ENCODE measurements at places on chromosomes 1 and 21.

GRCh38 chr1:6239950-6240768 lies 3.8 kb upstream of the HES3 start:
- DNase-seq, result no peak

- no peak for DNase-seq
These were observed 240.5 kb downstream of the RPS6KC1 start for GRCh38 chr1:213291526-213291925.

DNA sequence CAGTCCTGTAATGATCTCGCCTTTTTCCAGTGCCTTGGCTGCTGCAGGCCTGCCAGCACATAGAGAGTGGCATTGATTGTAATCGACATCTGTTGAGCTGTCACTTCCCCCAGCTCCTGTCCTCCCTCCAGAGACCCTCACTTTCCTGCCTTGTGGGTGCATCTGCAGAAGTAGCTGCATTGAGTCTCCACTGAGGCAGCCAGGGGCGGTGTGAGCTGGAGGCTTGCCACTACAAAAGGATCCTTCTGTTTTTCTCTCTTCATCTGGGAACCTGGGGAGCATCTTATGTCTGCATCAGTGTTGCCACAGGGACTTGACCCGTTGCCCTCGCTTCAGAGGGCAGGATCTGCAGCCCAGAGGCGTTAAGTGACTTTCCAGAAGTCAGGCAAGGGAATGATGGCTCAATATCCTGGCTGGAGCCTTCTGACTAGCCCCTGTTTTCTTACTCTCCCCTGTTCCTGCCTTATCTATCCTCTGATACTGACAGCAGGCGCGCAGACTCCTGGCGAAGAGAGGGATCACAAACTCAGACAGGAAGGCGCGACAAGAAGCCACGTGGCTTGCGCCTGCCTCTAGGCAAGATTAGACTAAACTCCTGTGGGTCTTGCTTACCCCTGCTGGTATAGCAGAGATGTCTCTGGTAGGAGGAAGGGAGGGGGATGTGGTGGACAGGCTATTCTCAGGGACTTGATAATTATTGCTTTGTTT lies 13.3 kb upstream of the FMOD start:
- no peak for DNase-seq

GRCh38 chr1:205542367-205542766 lies 37.9 kb downstream of the CDK18 start:
- peak; percentile 60 for DNase-seq

DNA sequence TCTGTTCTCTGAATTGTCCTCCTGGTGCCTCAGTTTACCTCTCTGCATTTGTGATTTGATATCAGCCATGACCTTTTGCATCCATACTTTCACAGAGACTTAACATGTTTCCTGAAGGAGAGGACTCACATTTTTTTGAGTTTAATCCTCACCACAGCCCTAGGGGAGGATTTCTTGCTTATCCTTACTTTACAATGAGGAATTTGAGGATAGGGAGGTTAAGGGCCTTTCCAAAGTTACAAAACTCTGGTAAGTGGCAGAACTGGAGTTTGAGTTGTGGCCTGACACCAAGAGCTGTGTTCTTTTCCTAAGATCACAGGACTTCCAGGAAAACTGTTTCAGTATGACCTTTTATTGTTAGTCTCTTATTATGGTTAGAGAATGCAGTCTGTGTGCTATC lies 34.2 kb downstream of the TNFRSF8 start:
- DNase-seq, result no peak

- DNase-seq, result no peak
These were observed at the start of gene CYYR1 for GRCh38 chr21:26572702-26573381. CYYR1 (minus strand) TSS chr21:26573286; CDS start chr21:26572940, 346 bp downstream.

DNA sequence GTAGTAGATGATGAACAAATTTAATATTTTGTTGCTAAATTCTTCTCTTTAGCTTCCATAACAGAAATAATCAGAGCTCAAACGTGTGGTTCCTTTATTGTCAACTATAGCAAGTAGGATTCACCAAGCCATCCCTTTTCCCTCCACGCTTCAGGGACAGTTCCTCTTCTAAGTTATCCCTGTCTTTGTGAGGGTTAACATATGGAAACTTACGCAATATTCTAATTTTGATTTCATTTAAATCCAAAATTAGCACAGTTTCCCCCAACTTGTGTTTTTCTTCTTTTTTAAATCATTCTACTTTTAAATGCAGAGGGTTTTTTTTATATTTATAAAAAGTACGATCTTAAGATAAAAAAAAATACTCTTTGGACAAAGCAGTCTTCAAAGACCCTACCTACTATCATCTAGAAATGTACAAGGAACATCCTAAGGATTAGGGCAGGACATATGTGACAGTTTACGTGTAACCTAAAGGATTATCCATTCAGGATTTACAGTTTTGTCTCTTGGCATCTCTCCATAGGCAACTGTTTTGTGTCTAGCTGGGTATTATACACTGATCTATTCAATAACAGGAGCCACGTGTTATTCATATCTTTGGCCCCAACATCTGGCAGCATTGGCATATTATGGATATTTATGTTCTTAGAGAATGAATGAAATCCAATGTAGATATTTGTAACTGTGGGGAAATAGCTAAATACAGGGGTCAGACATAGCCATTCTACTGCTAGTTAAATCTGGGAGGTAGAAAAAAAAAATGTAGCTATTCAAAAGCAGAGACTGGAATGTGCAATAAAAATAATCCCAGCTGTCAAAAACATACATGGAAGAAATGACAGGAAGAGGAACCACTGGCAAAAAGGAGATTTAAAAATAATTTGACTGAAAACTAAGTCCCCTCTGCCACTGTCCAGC lies 272.9 kb downstream of the NEGR1 start:
- no peak for DNase-seq

DNA sequence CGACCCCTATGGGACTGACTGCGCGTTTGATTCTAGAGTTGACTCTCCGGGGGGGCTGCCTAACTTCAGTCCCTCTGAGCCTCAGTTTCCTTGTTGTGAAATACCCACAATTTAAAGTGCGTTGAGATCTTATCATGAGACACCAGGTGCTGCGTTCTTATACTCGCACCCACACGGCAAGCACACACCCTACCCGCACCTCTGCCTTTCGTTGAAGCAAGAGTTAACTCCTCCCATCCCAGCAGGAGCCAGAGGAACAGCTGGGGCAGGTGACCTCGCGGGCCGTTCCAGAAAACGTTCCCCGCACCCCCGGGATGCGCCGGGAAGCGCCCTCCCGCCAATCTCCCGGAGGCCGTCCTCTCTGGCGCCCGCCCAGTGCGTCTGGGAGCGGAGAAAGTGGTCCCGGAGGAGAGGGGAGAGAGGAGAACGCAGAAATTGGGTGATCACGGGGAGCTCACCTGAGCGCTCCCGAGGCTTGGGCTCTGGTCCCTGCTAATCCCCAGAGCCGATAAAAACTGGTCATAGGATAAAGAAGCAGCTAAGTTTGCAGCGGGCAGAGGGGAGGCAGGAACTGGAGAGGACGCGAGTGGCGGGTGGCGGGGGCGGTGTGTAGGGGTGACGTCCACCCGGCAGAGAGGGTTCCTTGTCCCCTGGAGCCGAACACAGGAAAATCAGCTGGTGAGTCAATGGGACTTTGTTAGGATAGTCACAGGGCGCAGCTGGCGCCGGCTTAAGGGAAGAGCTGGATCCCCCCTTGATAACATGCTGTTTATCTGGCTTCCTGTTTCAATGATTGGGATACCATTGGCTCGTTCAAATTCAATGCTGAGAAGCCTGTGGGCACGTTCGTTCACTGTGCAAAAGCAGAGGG lies 869 bp downstream of the NAV1 start:
- DNase-seq, result peak; percentile 88

- DNase-seq, result no peak
These were observed 39.8 kb downstream of the TGFBR3 start for GRCh38 chr1:91846007-91846638.

GRCh38 chr1:116491700-116492357 lies 79.0 kb downstream of the CD58 start:
- DNase-seq, result no peak

DNA sequence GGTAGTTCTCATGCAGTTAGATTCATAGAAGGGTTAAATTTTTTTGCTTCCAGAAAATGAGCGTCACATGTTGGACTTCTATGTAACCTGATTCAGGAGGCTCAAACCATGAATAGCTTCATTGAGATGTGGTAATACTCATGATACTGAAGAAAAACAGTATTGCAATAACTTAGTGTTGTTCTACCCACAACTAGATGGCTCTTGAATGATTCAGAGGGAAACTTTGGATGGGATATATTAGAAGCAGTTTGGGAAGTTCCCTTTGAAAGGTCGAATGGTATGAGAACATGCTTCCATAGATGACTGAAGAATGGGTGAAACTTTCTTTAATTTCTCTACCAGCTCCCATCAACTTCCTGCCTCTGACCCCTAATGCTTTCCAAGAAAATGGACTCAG lies 211.7 kb upstream of the PTGFR start:
- no peak for DNase-seq

- DNase-seq, result no peak
These were observed 102.3 kb downstream of the LACTBL1 start for GRCh38 chr1:22870201-22870871.

DNA sequence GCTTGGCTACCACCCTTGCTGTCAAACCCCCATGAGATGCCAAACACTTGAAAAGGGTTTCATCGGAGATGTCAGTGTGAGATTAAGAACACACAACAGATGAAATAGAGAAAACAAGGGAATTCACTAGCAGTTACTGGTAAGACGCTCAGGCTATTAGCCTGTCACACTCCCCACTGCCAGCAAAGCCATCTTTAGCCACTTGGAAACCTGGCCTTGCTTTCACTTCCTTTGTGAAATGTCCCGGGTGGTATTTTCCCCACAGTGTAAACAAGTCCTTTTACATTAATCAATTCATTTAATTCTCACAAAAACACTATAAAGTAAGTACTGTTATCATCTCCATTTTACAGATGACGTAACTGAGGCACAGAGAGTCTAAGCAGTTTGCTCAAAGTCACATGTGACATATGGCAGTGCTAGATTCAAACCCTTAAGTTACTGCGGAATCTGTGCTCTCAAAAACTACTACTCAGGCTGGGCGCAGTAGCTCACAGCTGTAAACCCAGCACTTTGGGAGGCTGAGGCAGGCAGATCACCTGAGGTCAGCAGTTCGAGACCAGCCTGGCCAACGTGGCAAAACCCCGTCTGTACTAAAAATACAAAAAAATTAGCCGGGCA lies 32.7 kb upstream of the KHDRBS1 start:
- no peak for DNase-seq

- DNase-seq, result no peak
These were observed 27.6 kb upstream of the ARHGAP29 start for GRCh38 chr1:94265011-94265422.
